ENCODE measurements at places on chromosomes 4 and X.

DNA sequence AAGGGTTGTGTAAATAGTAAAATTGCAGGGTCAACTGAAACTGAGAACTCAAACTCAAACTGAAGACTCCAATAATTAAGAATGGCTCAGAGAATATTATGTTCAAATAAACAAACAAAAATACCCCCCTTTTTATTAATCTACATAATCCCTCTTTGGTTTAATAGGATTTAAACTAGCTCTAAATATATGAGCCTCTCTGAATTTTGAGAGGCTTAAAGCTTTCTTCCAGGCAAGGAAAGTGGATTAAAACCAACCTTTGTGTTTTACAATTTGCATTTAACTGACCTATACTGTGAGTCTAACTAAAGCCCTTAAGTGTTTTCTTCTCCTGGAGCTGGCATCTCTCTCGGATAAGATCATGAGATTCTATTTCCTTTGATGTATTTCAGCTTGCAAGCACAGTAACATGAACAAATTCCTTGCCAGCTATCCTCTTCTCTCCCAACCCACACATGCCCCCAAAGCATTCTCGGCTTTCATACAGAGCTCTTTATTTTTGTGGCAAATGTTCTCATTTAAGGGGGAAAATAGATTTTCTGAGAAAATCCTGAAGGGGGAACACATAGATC is 1310.8 kb upstream of the AGA start:
- no peak for DNase-seq

DNA sequence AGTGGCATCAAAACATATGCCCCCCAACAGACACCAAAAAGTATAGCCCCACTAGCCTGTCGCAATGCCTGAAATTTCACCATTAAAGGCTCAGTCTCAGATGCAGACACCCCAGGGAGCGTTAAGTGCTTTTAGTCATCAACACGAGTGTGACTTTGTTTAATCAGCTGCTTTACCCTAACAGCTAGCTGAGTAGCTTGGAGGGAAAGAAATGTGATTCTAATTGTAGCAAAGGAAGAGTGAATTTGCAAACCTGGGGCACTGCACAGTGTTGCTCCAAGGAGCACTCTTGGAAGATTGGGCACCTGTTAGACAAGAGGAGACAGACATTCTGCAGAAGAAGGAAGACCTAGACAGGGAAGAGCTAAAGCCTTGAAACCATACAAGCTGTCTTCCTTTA is 145.1 kb downstream of the BEND2 start:
- no peak for DNase-seq

DNA sequence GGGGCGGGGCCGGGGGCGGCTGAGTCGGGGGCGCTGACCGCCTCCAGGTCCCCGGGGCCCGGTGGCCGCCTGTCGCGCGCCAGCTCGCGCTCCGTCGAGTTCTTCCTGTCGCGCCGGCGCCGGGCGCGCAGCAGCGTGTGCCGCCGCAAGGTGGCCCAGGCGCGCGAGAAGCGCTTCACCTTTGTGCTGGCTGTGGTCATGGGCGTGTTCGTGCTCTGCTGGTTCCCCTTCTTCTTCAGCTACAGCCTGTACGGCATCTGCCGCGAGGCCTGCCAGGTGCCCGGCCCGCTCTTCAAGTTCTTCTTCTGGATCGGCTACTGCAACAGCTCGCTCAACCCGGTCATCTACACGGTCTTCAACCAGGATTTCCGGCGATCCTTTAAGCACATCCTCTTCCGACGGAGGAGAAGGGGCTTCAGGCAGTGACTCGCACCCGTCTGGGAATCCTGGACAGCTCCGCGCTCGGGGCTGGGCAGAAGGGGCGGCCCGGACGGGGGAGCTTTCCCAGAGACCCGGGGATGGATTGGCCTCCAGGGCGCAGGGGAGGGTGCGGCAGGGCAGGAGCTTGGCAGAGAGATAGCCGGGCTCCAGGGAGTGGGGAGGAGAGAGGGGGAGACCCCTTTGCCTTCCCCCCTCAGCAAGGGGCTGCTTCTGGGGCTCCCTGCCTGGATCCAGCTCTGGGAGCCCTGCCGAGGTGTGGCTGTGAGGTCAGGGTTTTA is 1.5 kb downstream of the ADRA2C start:
- DNase-seq, result no peak

- DNase-seq, result no peak
These were observed 10.6 kb downstream of the UGT2B4 start for GRCh38 chr4:69485130-69485529.

- DNase-seq, result no peak
These were observed 118.5 kb upstream of the GUCY1A1 start for GRCh38 chr4:155548173-155548572.

GRCh38 chr4:123833171-123833643 is 436.6 kb downstream of the SPRY1 start:
- no peak for DNase-seq

GRCh38 chr4:40536032-40536431 is 93.6 kb downstream of the RBM47 start:
- no peak for DNase-seq

DNA sequence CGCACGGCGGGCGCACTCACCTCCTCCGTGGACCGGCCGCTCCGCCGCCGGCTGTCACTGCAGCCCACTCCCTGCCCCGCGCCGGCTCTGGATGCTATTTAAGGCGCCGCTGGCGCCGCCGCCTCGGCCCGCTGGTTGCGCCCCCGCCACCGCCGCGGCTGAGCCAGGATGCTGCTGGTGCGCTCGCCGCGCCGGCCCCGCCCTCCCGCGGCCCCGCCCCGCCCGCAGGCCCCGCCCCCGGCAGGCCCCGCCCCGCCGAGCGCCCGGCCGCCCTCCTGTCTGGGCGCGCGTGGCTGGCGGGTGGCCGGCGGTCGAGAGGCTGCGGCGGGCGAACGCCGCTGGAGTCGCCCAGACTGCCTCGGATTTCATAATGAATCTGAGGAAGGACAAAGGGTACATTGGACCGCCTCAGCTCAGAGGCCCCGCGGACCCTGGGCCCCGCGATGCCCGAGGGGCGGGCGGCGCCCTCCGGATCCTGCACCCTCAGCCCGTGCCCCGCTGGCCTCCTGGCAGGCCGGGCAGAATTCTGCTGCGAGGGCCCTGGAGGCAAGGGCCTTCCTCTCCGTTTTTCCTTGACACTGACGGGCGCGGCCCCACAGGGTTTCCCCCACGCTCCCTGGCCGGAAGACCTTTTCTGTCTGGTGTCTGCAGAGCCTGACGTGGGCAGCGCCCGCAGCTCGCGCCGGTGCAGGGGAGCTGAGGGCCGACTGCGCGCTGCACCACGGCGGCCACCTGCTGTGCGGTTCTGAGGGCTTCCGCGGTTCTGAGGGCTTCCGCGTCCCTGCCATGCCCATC is at the start of gene ACSL1:
Gene ACSL1 (minus strand): TSS at position 73 of the 795 bp plus-strand sequence. CDS start 22,454 bp downstream, outside the sequence.
- peak; percentile 85 for DNase-seq

DNA sequence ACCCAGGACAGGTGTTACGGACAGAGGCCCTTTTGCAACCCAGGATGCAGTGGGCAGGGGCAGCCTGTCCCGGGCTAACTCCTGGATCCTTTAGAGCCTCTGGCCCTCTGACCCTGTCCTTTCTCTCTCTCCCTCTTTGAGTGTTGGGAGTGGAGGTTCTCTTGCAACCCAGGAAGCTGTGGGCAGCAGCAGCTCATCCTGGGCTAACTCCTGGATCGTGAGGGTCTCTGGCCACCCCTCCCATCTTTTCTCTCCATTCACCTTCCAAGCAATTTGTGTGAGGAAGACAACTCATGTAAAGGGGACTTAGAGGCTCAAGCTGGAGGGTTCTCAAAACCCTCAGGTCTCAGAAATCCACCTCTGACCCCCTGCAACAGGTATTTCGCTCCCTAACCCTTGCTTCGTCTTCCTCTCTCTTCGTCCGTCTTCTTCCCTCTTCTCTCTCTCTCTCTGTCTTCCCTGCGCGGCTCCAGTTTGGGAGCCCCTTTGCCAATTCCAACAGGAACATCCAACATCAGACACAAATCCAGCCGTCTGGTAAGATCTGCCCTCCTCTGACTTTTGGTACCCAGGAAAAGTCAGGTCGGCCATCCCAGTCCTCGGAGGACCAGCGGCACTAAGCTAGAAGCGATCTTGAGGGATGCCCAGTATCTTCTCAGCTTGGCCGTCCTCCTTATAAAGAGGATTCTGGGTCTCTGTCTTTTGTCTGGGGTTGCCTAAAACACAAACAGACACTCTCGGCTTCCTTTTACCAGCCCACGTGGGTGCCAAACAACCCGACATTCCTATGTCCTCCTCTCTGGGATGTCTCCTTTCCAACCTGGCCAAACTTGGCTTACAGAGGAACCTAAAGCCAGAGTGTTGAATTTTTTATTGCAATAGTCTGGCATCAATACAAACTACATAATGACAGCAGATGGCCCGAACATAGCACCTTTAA is 7.9 kb downstream of the ASMTL start:
- no peak for DNase-seq

- no peak for DNase-seq
These were observed 20.4 kb downstream of the TMEM131L start for GRCh38 chr4:153486281-153487151.

GRCh38 chrX:124860736-124861135 is 458.9 kb upstream of the TEX13C start:
- no peak for DNase-seq

DNA sequence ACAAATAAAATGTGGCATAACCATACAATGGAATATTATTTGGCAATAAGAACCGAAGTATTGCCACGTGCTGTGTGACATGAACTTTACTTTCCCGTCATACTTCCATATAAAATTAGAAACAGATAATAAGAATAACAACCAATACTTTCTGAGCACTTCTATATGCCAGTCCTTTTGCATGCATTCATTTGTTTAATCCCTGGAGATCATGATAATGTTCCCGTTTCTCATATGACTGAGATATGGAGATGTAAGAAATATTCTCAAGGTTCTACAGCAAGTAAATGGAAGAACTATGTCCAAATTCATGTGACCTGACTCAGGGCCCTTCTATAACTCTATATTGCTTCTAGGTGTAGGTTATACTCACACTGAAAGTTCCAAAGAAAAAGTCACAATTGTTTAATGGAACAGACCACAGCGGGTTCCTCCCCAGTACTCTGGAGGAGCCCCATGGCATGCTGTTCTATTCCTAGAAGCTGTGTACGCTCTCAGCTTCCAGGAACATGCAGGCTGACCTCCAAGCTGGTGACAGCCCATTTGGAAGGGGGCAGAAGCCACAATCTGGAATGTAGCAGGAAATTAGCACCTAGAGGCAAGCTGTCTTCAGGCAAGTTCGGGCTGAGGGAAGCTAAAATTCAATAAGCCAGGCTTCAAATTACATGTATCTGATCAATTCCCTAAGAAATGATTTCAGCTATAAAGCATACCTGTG is 31.5 kb downstream of the QDPR start:
- DNase-seq, result no peak

- no peak for DNase-seq
These were observed 64.3 kb upstream of the COX18 start for GRCh38 chr4:73133784-73134183.

- peak; percentile 18 for DNase-seq
These were observed 733.3 kb downstream of the RPA4 start for GRCh38 chrX:97616883-97617530.

- DNase-seq, result no peak
These were observed 250.0 kb downstream of the CBR4 start for GRCh38 chr4:168759959-168760527.

DNA sequence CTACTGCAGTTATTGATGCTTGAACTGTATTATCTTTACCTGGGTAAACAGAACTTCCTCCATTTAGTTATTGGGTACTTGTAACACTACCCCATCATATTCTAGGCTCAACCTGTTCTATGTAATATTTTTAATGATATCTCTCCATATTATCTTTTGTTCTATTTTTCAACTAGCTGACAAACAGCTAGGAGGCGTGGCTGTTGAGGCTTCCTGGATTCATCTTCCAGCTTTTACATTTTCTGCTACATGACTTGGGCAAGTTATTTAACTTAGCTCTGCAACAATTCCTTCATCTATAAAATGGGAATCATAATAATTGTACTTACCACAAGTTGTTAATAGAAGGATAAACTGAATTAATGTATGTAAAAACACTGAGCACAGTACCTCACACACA is 349.3 kb downstream of the PTTG2 start:
- DNase-seq, result no peak

DNA sequence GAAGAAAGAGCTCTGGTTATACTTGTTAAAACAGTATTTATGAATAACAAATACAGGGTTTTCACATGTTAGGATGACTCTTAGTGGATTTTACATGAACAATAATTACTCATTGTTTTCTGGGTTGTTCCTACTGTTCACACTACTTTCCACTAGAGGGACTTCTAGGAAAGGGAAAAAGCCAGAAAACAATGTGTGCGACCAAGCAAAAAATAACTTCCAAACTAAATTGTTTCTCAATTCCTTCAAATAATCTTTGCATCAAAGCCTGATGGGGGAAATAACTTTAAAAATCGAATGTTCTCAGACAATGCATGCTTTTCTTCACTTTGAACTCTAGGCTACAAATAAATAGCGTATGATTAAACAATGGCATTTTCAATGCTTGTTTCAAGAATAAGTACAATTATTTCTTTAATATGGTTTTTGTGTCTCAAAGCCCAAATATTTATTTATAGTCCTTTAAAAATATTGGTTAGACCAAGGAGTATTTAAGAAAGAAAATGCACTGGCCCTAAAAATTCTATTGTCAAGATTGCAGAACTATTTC is 72.1 kb upstream of the ETNPPL start:
- DNase-seq, result no peak

GRCh38 chrX:9595174-9595573 is 130.3 kb downstream of the TBL1X start:
- no peak for DNase-seq

DNA sequence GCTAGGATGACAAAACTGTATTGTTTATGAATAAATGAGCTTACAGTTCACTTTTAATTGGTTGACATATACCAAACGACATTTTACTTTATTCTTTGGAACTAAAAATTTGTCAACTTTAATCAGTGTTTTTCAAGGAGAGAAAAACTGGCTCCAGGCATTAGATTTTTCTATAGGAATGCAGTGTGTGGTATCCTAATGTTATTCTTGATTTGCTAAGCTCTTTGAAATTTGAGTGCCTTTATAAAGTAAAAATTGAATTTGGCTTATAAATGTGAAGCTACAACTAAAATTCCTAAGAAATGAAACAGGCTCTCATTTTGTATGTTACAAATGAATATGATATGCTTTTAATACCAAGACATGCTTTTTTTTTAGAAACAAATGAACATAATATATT is 442.2 kb upstream of the TRAM1L1 start:
- DNase-seq, result no peak

DNA sequence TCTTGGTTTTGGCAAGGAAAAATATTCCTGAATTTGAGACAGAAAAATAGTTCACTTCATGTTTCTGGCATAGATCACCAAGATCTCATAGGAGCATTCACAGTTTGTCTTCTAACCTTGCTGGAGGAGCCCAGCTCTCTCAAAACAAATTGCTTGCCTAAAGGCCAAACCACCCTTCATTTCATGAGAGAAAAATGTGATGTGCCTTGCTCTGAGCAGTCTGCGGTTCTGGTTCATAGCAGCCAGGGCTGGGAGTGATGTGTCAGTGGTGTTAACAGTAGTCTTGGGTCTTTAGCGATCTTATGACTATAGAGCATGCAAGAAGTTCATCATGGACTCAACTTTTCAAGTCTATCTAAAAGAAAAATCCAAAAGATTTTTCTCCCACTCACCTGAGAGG is 183.3 kb downstream of the DCLK2 start:
- no peak for DNase-seq

Data from CD4-positive, alpha-beta T cell treated with Interleukin-4 for 1 hour (primary cell).